ENCODE measurements at places on chromosomes 5 and 9.
A peak's percentile ranks its signal among the peaks of the same experiment; 100 is the strongest.

GRCh38 chr5:54990841-54991258 is 5.5 kb upstream of the ESM1 start:
- DNase-seq: peak; percentile 58

DNA sequence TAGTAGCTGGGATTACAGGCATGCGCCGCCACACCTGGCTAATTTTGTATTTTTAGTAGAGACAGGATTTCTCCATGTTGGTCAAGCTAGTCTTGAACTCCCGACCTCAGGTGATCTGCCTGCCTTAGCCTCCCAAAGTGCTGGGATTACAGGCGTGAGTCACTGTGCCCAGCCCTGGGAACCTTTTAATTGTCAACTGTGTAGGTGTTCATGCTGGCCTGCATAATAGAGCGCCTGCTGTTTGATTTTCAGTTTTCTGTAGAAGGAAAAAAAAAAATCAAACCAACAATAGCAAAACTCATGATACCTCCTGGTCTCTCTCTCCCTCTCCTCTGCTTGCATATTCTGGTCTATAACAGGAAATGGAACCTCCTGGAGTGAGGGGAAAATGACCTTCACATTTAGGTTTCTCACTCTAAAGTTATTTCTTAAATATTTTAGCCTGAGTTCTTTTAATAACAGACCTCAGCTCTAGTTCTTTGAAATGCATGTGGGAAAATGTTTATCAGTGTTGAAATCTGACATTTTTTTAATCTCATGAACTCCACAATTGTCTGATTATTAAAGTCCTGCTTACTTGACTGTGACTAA is 51.7 kb downstream of the EXOSC2 start:
- DNase-seq: no peak

DNA sequence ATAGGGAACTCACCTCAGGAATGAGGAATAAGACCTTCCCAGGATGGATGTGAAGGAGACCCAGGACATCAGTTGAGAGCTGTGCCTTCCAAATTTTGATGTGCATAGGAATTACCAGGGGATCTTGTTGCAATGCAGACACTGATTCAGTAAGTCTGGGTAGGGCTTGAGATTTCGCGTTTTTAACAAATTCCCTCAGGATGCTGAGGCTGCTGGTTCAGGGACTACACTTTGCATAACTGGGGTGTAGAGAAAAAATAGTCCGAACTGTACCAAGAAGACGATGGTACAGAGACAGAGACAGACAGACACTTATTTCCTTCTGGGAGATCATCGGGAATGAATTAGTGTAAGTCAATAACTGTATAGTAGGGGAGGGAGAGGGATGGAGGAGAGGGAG is 82.3 kb upstream of the FREM1 start:
- DNase-seq: no peak

GRCh38 chr5:122835681-122836080 is 9.7 kb upstream of the SNX24 start:
- no peak for DNase-seq

GRCh38 chr5:142455856-142456255 is 131.0 kb upstream of the SPRY4 start:
- no peak for DNase-seq

- DNase-seq: no peak
Observed at GRCh38 chr9:36457836-36458429, 57.9 kb upstream of the RNF38 start.

Measured in lung microvascular endothelial cell (primary cell).